ENCODE measurements at places on chromosomes 12 and 14. TPM values are rescaled to one million over a fixed set of nuclear protein-coding genes. Genes with fewer than 3 reads are reported as not detected.

DNA sequence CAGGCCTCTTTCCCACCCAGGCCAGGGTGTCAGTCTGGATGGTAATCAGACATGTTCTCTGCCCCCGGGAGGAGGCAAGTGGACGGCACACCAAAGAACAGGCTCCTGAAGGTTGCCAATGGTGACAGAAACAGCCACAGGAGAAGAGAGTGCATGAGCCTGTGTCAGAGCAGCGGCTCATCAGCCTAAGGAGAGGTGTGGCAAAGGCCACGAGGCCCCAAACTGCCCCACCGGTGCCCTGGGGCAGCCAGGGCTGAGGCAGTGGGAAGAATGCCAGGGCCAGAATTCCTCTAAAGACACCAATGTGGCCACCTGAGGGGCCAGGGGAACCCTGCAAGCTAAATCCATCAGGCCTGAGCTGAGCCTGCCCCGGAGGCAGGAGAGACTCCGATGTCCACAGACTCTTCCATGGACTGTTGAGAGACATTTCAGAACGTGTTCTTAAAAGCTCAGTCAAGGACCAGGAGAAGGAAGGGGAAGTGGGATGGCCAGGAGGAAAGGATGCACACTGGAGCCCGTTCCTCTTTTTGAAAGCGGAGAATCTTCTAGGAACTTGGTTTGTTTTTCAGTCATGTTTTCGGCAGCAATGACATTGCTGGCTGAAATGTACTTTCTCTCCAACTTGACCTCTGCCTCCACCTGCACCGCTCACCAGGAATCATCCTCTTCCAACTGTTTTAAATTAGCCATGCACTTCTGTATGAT is 176.3 kb upstream of the FKBP4 start:
- H3K27me3 ChIP-seq = no peaks in the 10 kb centered on the region
- no peaks in the 10 kb centered on the region for H3K36me3 ChIP-seq
- H3K4me3 ChIP-seq = no peak overlapping the region

DNA sequence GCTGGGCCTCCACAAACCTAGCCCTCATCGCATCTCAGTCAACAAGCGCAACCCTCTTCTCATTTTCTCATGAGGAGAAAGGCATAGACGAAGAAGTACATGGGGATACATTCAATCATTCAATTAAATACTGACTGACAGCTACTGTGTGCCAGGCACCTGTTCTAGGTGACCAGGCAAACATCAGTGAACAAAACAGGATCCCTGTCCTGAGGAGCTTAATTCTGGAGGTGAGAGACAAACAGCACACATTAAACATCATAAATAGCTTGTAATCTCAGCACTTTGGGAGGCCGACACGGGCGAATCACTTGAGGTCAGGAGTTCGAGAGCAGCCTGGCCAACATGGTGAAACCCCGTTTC is 362 bp upstream of the ACYP1 start:
- H3K27me3 ChIP-seq = no peaks in the 10 kb centered on the region
- H3K27ac ChIP-seq = no peak overlapping the region
- no peak for DNase-seq

DNA sequence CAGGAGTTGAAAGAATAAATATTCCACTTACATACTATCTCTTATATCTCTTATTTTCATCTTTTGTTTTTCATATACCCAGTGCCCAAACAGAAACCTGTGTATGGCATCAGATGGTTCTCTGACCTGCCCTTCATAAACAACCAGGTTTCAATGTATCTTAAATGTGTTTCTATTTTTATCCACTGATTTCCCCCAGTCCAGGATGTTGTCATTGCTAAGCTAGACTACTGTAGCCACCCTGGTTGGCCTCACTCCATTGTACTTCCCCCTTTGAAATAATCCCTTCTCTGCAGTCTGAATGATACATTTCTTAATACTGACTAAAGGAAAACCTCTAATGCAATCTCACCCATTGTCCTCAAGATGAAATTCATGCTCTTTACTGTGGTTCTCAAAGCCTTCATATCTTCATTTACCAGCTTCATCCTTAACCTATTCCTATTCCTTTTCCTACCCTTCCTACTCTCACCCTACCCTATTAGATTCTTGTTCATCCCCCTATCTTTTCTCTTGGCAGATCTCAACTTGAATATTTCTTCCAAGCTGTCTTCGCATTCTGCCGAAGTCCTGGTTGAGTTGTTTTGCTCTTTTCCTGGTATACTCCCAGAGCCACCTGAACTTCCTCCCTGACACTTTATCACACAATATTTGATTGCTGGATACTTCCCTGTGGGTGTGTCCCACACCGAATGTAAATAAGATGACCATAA is 312.4 kb downstream of the FOXG1 start:
- H3K27me3 ChIP-seq = no peaks in the 10 kb centered on the region
- DNase-seq = no peak
- H3K4me1 ChIP-seq = no peaks in the 10 kb centered on the region
- no peaks in the 10 kb centered on the region for H3K36me3 ChIP-seq

- no peak for DNase-seq
- no peak overlapping the region for H3K27ac ChIP-seq
- H3K27me3 ChIP-seq = no peaks in the 10 kb centered on the region
- no peaks in the 10 kb centered on the region for H3K36me3 ChIP-seq
These were observed 403.5 kb downstream of the RPL10L start for GRCh38 chr14:46248001-46248630.

GRCh38 chr12:124347335-124347734 is 52.4 kb downstream of the RFLNA start:
- DNase-seq = no peak
- H3K27me3 ChIP-seq = no peaks in the 10 kb centered on the region
- no peak overlapping the region for H3K27ac ChIP-seq
- H3K36me3 ChIP-seq = peaks cover 81% of the 10 kb centered on the region
- no peak overlapping the region for H3K4me3 ChIP-seq
- H3K4me1 ChIP-seq = no peaks in the 10 kb centered on the region

GRCh38 chr12:11344500-11344899 is 34.3 kb upstream of the PRB4 start:
- H3K4me3 ChIP-seq = no peak overlapping the region
- no peaks in the 10 kb centered on the region for H3K27me3 ChIP-seq
- DNase-seq = no peak

DNA sequence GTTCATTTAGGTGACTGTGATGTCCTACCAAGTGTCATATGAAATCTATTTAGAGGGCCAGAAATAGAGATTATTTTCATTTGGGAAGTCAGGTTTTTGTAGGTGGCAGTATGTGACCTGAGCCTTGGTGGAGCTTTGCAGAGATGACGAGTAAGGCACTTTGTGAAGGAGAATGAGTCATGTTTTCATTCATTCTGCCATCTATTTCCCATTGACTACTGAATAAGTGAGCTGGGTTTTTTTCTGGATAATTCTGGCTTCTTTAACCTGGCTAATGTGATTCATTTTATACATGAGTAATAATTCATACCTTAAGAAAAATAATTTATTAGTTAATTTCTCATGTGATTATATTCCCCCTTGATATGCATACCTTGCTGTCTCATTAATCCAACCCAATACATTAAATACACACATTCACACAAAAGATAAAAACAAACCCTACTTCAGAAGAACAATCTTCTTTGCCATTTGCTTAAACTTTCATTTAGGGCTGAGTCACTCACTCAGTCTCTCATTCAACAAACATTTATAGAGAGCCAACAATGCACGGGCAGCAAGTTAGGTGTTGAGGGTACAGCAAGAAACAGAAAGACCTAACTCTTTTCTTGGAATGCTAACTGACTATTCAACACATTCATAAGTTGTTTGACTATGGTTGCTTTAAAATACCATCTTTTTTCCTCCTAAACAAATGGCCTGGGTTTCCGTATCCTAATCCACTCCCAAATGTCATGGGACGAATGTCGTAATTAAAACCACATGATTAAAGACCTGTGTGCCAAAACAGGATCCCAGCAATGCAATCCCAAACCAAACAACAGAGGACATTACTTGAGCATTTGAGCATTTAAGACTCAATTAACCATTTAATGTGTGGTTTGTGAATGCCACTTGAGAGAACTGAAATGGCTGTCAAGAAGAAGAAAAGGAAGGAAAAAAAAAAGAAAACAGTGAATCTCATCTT is 78.0 kb downstream of the KITLG start:
- H3K4me1 ChIP-seq = no peaks in the 10 kb centered on the region
- H3K27me3 ChIP-seq = no peaks in the 10 kb centered on the region
- DNase-seq = no peak

DNA sequence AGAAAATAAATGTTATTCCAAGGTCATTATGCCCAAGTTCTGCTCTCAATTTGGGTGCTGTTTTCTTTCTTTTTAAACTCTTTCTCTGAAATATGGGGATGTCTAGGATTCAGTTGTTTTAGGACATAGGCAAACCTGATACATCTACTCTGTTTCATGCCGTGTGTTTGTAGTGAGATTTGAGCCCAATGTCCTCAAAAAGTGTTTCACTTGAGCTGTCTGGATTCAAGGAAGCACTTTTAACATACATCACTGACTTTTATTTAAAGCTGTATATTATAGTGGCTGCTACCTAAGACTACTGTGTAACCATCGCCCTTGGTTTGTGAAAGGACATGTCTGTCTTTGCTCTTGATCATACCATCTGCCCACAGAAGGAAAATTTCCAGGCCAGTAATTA is 709.3 kb upstream of the STXBP6 start:
- peak overlapping the region; percentile 64 for H3K27ac ChIP-seq
- no peaks in the 10 kb centered on the region for H3K27me3 ChIP-seq
- H3K36me3 ChIP-seq = no peaks in the 10 kb centered on the region
- H3K4me1 ChIP-seq = peaks cover 26% of the 10 kb centered on the region
- no peak overlapping the region for H3K4me3 ChIP-seq
- DNase-seq = no peak

- DNase-seq = no peak
- no peak overlapping the region for H3K4me3 ChIP-seq
- H3K36me3 ChIP-seq = no peaks in the 10 kb centered on the region
- H3K27ac ChIP-seq = no peak overlapping the region
These were observed 63.6 kb upstream of the BCL2L14 start for GRCh38 chr12:12007001-12007712.

DNA sequence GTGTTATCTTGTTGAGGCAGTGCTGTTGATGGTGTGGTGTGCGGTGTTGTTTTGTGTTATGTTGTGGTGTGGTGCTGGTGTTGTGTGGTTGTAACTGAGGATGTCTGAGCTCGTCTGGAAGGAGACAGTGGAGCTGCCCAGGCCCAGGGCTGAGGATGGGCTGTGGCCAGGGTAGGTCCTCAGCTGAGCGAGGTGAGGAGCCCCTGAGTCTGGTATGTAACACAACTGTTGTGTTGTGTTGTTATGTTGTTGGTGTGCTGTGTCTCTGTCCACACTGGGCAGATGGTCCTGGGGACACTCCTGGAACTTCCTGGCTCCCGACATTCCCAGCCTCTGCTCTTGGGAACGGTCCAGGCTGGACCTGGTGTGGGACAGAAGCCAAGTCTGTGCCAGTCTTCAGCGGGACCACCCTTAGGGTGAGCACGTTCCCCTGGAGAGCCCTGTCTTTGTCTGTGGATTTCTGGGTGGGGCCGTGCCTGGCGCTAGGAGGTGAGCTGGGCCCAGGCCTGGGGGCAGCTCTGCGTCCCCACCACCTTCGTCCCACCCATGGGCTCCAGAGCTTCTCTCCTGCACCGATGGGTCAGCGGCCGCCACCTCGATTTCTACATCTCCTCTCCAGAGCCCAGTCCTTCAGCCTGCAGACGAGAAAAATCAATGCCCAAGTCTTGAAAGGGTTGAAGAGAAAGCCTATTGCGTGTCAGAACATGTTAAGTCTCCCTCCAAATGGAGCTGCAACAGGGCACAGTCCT is 27.4 kb upstream of the SFSWAP start:
- no peaks in the 10 kb centered on the region for H3K36me3 ChIP-seq
- no peak overlapping the region for H3K4me3 ChIP-seq
- no peak for DNase-seq

- no peak overlapping the region for H3K27ac ChIP-seq
- DNase-seq = no peak
- H3K4me3 ChIP-seq = no peak overlapping the region
These were observed 8.2 kb downstream of the WBP11 start for GRCh38 chr12:14795028-14795448.

GRCh38 chr12:91778938-91779400 is 366.7 kb downstream of the BTG1 start:
- H3K27ac ChIP-seq = peak overlapping the region; percentile 66
- H3K27me3 ChIP-seq = no peaks in the 10 kb centered on the region
- H3K36me3 ChIP-seq = no peaks in the 10 kb centered on the region
- H3K4me3 ChIP-seq = no peak overlapping the region
- peak; percentile 74 for DNase-seq

GRCh38 chr14:90700933-90701776 is 115.1 kb downstream of the TTC7B start:
- H3K4me3 ChIP-seq = no peak overlapping the region
- no peak for DNase-seq
- H3K4me1 ChIP-seq = peaks cover 45% of the 10 kb centered on the region
- peak overlapping the region; percentile 94 for H3K27ac ChIP-seq
- H3K27me3 ChIP-seq = no peaks in the 10 kb centered on the region

DNA sequence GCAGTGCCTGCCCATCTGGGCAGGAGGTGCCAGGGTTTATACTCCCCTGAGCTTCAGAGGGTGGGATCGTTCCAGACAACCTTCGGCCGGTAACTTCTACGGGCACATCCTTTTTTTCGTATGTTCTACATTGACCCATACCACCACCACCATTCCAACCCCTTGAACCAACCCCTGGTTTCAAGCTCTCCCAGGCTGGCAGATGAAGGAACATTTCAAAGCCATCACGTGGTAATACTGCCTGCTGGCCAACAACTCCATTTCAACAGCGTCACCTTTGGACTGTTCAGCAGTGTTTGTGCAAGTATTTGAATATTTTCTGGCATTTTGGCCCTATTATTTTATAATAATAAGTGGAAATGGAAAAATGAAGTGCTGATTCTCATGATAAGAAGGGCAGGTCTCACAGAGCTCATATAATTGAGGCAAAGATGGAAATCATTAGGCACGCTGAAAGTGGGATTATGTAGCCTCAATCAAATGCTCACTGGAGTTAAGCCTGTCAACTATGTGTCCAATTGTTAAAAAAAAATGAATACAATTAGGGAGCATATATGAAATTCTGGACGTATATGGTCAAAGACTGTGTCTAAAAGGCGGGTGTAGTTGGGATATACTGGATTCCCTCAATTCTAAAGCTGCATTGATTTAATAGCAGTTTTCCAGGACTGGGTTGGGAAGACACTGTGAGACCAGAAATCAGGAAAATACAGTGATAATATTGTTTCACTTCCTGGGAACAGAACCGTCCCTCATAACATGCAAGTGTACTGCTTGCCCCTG is 162.1 kb downstream of the ZFP36L1 start:
- peak overlapping the region; percentile 28 for H3K27ac ChIP-seq
- H3K4me1 ChIP-seq = peaks cover 19% of the 10 kb centered on the region
- H3K27me3 ChIP-seq = no peaks in the 10 kb centered on the region

The TSPAN19 gene
- total RNA-seq = not detected

The COCH gene
- 87.6 TPM for total RNA-seq

The USP44 gene
- 6.9 TPM for total RNA-seq
